Osteocyte (in vitro differentiated cells): ENCODE measurements at places on chromosomes 4 and X.

- DNase-seq, result no peak
Measured at GRCh38 chrX:102849396-102849795, 87.7 kb upstream of the RAB40AL start.

- no peak for DNase-seq
Measured at GRCh38 chr4:28354880-28355656, 1494.4 kb downstream of the STIM2 start.

GRCh38 chrX:140165849-140166248 is 200.5 kb upstream of the CXorf66 start:
- DNase-seq, result no peak

- DNase-seq, result no peak
Measured at GRCh38 chrX:10198254-10198653, 41.5 kb downstream of the CLCN4 start.

DNA sequence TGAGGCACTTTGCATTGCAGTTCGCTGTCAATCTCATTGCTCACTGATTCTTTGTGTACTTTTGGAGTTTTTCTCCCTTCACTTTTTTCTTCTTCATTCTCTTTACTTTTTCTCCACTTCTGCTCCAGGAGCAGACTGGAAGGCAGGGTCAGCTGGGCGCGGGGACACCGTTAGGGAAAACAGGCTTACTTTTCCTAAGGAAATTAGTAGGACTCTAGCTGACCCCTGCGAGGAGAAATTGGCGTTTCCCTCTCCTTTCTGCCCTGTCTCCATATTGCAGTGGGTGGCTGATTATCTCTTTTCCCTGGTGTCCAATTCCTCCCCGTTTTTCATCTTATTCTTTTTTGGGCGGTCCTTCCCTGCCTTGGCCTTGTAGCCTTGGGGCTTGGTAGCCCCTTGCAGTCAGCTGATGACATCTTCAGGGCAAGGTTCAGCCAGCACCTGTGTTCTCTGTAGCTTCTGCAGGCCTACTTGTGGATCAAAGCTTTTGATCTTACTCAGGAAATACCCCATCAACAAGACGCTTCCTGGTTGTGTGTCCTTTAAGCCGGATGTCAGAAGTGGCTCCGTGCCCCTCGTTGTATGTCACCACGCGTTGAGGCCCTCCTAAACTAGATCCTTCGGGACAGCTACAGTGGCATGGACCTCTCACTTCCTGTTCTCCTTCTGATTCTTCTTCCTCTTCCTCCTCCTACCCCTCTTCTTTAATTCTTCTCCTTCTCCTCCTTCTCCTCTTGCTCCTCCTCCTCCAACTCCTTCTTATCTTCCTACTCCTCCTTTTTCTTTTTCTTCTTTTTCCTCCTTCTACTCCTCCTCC is 36.1 kb downstream of the NBDY start:
- DNase-seq, result no peak

DNA sequence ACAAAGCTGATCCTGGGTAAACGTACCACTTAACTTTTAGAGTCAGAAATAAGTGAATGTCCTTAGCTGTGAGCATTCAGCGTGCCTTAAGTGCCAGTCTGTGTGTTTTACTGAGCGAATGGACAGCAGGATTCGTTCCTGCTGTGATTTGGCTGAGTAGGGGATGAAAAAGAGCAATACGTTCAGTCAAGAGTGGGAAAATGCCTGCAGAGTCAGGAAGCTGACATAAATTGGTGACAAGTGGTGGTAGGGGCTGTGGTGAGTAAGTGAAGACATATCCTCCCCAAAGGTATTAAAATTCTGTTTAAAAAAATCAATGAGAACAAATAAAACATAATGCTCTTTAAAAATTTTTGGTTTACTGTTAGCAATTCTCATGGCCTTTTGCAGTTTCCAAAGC is 56.6 kb upstream of the TNIP3 start:
- DNase-seq, result no peak

GRCh38 chrX:132718431-132718958 is 229.7 kb upstream of the MBNL3 start:
- no peak for DNase-seq

GRCh38 chrX:125646195-125646594 is 326.5 kb downstream of the TEX13C start:
- DNase-seq, result no peak

DNA sequence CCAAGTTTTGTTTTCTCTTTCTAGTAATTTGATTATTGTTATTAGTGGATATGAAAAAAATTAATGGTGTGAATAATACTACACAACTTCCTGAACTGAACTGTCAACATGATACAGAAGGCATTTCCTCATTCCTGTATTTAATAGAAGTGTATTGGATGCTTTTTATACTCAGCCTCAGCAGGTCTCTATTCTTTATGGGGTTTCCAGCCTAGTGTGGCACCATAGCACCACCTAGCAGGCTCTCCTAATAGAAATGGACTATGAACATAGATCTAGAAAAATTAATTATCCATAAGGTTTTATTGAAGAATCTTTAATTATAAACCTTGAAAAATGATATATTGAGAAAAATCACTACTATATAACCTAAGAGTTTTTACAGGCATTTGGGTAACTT is 52.4 kb downstream of the GLRB start:
- no peak for DNase-seq

GRCh38 chr4:95181243-95181995 is 367.4 kb downstream of the UNC5C start:
- DNase-seq, result no peak

DNA sequence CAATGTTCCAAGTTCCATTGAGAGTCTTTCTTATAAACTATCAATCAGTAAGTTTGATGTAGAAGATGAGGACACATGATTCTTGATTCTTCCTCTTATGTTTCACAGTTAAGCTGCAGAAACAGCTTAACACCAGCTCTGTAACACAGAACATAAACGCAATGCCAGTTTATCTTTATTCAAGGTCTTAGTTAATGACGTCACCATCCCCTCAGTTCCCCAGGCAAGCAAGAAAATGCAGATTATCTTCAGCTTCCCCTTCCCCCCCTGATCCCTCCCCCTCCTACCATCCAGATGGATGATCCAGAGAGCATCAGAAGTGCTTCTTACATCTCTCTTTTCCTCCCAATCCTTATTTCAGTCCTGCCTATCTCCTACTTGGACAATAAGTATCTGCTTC is 4.4 kb upstream of the SH3RF1 start:
- no peak for DNase-seq

GRCh38 chr4:20612313-20612712 is 87.9 kb upstream of the PACRGL start:
- DNase-seq, result no peak

DNA sequence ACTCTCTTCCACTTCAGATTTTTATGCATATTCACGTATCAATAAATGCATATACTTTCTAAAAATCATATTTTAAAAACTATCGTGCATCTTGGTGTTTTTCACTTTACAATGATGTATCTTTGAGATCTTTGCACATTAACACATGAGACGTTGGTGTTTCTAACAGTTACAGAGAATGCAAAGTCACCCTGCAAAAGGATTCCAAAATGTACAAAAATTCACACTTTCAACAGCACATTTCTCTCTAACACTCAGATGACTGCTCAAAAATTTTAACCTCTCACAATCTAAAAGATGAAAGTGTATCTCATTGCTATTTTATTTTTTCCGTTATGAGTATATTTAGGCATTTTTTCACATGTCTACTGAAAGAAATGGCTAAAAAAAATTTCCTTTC is 38.9 kb downstream of the ELOVL6 start:
- no peak for DNase-seq

DNA sequence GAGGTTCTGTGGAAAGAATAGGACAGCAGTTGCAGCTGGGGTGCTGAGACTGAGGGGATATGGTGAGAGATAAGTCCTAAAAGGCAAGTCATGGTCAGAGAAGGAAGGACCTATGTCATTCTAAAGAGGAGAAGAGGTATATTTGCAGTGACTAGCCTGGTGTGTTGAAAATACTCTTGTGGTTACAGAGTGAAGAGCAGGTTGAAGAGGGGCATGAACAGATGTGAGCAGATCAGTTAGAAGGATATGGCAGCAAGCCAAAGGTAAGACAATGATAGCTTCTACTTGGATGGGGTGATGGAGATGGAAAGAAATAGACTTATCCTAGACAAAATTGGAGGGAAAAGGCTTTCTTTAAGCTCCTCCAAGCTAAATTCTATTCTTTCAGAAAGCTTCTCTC is 469.8 kb upstream of the CPEB2 start:
- no peak for DNase-seq

DNA sequence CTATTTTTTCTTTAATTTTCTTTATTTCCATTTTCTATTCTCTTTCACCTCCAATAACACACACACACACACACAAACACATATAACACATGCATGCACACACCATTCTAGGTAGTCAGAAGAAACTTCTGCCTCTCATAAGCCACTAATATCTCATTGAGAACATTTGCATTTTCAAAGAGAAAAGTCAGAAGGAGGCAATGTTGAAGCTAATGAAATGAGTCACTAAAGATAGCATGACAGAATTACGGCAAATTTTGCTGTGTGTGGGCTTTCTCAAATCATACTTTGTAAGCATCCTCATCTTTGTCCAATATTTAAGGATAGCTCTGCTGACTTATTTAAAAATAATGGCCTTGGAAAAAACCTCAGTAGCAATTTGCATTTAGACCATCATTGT is 291.3 kb downstream of the GUCY2F start:
- DNase-seq, result no peak

DNA sequence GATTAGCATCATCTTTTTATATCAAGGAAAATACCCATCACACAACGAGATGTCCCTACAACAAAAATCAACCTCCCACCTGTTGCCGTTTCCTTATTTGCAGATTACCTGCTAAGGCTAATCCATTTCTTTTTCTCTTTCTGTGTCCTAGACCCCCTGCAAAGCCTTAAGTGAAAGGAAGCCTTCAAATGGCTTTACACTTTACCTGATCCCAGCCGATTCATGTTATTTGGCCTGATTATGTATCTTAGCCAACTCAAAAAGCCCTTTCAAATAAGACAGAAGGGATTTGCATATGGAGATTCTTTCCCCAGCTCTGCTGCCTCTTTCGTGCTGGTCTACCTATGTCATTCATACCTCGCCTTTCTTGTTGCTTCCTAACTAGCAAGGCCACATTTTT is 14.4 kb downstream of the ABCG2 start:
- DNase-seq, result no peak

- DNase-seq, result no peak
Measured at GRCh38 chr4:104491481-104492182, 3.1 kb downstream of the CXXC4 start.

DNA sequence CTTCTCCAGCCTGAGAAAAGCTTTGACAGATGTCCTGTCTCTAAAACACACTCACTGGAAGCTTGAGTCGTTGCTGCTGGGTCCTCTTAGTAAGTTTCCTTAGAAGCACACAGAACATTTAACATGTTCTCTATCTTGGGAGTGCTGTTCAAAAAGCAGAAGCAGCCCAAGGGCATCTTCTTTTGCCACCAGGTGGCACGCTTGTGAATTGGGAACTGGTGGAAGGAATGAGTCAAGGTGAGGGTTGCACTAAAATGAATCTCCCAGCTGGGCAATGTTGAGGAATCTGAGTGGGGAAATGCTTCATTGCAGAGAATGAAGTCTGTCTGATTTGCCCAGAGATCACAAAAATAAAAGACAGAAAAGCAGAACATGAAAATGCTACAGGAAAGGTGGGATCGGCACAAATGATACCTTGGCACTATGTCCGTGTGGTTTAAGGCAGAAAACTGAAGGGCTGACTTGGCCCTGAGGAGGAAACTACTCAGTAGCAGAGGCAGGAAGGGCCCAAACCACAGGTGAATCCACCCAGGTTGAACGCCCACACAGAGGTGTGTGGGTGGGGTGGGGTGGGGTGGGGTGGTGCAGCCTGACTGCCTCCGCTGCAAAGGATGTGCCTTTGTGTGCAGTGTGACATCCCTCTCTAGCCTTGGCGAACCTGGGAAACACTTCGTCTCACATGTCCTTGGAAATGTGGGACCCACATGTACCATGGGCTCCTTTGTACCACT is 26.0 kb downstream of the KIT start:
- DNase-seq, result no peak

- DNase-seq, result no peak
Measured at GRCh38 chr4:153293742-153294057, 50.8 kb upstream of the MND1 start.

DNA sequence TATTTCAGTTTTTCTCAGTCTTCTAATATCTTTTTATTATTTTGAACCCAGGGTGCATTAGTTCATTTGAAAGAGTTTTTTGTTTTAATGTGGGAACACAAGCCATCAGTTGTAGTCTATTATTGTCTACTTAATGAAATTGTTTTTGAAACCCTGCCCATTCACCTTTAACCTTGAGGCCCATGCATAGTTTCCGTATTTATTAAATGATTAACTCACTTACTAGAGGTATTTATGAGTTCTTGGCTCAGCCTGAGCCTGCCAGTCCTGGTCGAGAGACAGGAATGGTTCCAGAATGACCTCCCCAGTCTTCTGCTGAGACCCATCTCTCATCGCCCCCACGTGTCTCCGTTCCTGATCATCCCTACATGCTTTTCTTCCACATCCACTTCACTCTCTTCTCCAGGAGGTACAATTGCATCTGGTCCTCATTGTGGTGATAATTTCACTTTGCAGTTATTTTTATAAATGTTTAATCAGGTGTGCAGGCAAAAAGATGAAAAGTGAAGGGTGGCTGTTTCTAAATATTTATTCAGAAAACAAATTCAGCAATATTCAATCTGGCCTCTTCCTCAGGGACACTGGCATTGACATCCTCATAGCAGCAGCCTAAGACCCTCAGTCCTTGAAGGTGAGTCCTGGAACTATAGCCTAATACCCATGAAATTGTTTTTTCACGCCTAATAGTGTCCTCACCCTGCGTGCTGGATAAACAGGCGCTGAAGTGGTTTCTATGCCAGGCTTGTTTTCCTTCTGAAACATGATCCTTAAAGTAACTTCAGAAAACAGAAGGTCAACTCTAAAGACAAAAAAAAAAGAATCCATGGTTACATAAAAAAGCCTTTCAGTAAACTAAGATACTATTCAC is 112.8 kb downstream of the KDR start:
- no peak for DNase-seq

DNA sequence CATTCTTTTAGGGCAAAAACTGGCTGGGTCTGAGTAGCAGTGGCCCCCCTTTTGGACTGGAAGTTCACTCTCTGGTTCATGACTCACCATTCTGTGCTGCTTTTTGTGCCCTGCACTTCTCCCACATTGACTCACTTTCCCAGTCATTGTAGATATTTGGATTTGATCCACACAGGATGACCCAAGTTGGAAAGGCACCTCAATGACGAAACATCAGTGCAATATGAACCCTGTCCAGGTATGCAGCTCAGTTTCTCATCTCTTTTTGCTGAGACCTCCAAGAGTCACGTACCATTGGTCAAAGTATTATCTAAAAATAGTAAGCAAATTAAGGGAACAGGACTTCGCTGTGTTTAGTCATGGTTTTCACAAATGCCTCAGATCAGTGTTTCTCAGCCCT is 92.7 kb downstream of the CBLL2 start:
- DNase-seq, result no peak
